ENCODE measurements at places on chromosomes 5 and 9.
A peak's percentile ranks its signal among the peaks of the same experiment; 100 is the strongest.

DNA sequence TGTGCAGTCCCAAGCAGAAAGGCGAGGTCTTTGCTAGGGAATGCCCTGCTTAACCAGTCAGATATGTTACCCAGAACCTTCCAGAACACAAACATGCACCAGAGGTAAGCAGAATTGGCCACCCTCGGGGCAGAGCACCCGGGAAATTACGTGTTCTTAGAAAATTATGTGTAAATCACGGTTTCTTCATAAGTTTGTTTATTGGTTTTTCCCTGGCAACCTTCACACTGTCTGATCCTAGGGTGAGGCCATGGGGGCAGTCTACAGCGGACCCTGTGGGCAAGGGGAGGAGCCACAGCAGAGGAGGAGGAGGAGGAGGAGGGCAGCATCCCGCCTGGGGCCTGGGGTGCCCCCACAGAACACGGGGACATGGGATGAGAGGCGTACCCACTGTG lies 31.4 kb downstream of the RXRA start:
- DNase-seq: no peak

- peak; percentile 16 for DNase-seq
Observed at GRCh38 chr5:138610918-138611677, 35.9 kb upstream of the HSPA9 start.

DNA sequence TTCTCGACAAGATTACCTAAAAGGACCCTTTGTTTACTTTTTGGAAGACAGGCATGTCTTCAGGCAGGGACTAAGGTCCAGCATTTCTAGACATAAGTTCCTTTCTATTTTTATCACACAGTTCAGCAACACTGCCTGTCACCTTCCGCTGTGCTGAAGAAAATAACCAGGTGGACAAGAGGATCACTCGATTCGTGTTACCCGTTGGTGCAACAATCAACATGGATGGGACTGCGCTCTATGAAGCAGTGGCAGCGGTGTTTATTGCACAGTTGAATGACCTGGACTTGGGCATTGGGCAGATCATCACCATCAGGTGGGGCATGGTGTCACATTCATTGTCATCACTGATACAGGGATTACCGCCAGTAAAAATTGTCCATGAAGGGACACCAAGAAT lies 85.6 kb upstream of the PLPP6 start:
- DNase-seq: no peak

DNA sequence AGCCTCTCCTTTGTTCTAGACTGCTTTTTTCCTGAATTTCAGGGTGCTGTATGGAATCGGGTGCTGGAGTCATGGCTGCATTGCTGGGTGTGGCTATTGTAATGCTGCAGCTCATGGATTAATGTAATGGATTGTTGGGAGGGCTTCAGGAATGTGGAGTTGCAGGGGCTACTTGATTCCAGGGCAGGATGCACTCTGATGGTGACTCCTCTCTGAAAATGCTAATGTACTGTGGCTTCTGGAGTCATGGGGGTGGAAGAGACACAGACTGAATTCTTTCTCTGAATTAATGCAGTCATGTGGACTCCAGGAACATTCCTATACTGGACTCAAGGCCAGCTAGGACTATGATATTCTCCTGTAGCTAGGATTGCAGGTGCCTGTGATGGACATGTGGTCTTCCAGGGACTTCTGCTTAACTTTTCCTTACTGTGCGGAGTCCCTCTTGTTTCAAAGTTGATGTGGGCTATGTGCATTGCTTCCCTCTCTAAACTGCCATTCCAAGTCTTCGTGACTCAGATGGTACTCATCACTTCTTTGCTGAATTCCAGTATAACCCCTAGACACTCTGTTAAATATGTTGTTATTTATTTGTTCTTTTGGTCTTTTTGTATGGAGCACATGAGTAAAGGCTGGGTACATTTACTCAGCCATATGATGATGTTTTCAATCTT lies 396.2 kb downstream of the KCTD16 start:
- DNase-seq: no peak

- no peak for DNase-seq
Observed at GRCh38 chr5:100780376-100780870, 122.7 kb downstream of the ST8SIA4 start.

DNA sequence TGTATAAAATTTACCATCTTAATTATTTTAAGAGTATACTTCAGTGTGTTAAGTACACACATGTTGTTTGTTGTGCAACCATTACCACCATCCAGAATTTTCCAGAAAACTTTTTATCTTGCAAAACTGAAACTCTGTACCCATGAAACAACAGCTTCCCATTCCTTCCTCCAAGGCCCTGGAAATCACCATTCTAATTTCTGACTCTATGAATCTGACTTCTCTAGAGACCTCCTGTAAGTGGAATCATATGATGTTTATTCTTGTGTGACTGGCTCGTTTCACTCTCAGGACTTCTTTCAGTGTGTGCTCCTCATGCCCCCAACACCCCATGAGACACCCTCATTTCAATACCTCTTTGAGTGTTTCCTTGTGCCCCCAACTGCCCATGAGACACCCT lies 60.4 kb upstream of the COL15A1 start:
- DNase-seq: no peak

DNA sequence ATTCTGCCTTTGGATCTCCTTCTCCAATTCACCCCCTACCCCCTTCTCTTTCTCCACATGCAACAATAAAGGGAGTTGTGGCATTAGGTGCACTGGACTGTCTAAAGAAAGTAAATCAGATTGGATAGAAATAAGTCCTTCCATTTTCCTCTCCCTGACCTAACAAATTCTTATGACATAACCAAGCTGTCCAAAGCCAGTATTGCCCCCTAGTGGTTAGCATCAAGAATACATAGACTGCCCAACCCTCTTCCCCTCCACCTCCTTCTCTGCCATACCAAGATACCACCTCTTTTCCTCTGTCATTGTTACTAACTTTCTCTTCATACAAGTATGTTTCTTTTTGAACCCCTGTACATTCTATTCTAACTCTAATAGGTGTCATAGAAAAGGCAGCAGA lies 45.7 kb downstream of the PPARGC1B start:
- no peak for DNase-seq

DNA sequence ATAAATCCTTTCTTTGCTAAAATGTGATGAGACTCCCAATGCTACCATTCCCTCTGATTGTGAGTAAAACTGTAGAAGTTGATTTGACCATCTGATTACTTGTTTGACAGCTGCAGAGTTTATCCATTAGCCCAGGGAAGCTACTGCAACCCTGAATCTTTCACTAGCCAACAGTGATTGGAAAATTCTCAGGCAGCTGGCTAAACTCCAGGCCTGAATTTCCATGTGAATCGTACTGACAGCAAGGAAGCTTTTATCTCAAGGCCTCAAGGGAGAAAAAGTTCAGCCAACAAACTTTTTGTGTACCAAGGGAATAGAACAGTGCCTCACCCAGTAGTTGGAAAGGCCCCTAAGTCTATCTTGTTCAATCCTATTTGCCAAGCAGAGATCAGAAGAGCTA lies 246.7 kb upstream of the TRPM3 start:
- DNase-seq: peak; percentile 14

- DNase-seq: peak; percentile 62
Observed at GRCh38 chr9:133994353-133995011, 2.4 kb upstream of the VAV2 start.

DNA sequence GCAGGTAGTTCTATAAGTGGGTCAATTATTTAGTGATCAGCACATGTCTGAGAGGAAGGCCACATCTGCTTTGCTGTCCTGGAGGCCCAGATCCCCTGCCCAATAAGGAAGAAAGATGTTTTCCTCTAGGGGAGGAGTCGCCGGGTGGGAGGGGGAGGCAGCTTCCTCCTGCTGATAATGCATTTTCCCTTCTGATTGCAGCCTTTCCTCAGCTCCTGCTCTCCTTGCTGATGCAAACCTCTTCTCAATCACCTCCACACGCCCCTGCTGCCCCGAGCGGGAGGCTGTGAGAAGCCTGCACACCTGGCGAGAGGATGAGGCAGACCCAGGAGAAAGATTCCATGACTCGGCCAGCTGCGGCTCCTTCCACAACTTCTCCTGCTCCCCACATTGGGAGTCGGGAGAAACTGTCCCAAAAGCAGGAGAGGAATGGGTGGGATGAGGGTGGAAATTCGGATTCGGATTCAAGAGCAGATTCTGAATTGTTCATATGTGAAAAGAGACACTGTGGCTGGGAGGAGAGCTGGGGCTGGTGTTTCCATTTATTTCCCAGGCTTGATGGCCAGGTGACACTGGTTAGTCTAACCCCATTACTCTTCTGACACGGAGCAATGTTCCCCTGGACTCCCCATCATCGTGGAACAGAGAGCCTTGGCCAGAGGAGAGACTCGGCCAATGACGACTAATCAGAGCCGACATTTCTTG lies 6.8 kb upstream of the NTNG2 start:
- DNase-seq: no peak

GRCh38 chr9:92506184-92506857 lies 24.0 kb upstream of the ASPN start:
- no peak for DNase-seq

GRCh38 chr9:104869811-104870210 lies 58.1 kb downstream of the ABCA1 start:
- DNase-seq: no peak

DNA sequence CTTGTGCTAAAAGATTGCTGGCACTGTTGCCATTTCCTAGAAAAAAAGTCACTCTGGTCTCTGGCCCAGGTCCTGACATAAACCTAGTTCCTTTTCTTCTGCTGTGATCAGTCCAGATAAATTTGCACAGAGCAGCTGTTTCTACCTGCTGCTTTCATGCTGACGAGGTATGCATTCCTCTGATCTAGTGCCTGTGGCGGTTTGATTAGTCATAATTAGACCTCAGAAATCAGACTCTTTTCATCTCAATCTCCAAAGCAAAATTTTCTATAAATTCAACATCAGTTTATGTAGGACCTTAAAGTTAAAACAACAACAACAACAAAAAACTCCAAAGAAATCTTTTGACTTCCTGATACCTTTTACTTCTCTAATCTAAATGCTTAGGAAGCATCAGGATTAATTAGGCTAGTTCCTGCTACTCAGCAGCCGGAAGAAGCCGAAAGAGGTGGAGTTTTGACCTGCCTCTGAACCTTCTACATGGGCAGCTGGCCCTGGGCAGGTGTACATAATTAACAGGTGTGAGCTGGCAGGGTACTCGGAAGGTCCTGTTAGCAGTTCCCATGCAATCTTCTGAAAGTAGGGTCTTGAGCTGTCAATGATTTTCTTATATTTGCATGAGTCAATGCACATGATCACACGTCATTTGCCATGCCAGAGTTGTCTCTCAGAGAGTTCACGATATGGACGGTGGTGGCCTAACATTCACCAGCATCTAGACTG lies 83.3 kb upstream of the CCDC112 start:
- DNase-seq: no peak

- no peak for DNase-seq
Observed at GRCh38 chr9:129033216-129033615, 3.2 kb upstream of the MIGA2 start.

- DNase-seq: no peak
Observed at GRCh38 chr5:118918232-118918631, 70.1 kb downstream of the DTWD2 start.

DNA sequence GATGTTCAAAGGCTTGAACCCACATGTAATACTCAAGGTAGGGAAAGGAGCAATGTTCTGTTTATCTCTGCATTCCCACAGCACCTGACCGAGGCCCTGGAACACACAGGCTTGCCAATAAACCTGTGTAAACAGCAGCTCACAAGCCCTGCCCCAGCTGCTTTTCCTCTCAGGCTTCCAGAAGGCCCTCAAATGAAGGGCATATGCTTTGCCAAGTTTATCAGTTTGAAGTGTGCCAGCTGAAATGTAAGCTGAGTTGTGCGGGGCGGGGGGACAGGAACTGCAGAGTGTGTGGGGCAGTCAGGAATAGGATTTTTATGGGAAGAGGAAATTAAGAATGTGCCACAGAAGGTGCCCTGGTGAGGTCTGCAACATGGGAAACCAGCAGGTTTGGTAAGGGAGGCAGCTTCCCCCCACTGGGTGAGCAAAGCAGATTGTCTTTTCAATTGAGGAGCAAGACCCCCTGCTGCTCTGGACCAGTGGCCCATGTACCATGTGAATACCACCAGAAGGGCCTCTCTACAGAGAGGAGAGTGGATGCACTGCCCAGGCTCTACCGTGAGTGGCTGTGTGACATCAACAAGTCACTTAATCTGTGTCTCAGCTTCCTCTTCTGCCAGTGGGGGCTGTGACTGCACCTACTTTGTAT lies 194.8 kb downstream of the SPOCK1 start:
- peak; percentile 98 for DNase-seq

DNA sequence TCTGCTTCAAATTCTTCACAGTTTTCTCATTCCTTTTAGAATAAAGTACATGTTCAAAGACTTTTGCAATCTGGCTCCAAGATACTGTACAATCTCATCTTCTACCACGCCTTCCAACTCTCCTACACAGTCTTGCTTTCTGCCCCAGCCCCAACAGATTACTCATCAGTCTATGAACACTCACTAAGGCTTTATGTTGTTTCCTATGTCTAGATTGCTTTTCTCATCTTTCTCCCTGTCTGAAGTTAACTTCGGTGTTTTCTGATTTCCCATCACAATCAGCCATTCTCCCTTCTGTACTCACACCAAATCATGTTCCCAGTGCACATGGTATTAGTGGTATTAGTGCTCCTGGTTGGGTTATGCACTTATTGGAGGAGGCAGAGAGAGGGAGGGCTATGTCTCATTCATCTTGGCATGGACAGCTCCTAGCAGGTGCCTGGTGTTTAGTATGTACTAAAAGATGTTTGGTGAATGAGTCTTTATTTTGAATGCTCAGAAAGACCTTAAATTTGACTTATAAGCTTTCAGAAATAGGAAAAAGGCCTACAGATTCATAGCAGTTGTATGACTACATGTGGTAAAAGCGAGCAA lies 44.0 kb upstream of the ZNF608 start:
- no peak for DNase-seq

- no peak for DNase-seq
Observed at GRCh38 chr5:143582869-143583268, 179.4 kb upstream of the NR3C1 start.

DNA sequence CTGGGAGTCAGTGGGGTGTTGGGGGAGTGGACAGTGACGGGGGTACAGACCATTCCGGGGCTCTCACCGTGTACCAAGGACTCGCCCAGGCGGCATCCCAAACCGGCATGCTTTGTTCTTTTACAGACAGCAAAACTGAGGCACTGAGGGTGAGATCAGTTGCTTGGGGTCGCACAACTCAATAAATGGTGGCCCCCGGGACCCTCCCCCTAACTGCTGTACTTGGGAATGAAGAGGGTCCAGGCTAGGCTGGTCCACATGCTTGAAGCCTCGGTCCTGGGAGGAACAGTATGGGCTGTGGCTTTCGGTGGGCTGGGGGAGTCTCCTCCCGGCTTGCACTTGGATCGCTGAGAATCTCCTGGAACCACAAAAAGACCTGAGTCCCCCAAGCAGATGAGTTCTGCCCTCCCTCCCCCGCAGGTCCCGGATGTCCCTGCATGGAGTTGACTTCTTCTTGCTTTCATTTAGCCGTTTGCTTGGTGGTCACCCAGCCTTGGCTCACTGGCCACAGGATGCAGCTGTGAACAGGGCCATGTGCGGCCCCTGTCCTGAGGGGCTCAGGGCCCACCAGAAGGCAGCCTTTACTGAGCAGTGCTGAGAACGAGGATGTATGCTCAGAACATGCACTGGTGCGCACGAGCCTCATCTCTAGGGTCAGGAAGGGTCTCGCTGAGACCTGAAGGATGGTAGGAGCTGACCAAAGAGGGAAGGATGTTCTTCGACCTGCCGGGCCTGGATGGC lies 4.2 kb downstream of the LAMC3 start:
- DNase-seq: no peak

Data from cerebellar cortex (tissue), 1 donor.